ENCODE measurements at places on chromosomes 4 and X.

DNA sequence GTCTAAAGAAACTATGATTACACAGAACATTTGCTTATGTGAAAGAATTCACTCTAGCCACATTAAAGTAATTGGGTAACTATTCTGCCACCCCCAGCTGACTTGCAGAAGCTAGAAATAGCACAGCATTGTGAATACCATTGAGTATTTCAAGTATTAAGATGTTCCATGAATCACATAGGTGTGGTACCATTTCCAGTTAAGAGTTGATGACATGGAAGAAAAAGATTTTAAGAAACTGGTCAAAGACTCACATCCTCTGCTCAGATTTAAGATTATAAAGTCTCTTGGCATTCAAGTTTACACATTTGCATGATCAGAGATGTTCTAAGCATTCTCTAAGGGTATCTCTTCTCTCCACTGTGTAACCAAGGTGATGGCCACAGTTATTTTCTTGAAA is 287.5 kb downstream of the CAMK2D start:
- DNase-seq = no peak

DNA sequence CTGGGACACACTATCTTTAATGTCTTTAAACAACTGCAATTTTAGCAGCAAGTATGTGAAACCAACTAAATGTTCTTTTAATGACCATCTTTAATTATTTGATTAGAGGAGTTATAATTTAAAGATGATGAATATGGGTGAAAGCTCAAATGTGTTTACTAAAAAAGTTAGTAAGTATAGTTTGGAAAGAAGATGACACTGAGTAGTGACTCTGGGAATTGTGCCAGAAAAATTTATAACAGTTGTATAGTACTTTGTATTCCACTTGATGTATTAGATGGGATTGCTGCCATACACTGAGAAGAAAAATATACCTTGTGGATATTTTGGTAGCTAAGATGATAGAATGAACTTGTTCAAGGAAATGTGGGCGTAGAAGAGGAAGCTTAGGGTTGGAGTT is 19.5 kb upstream of the PACRGL start:
- no peak for DNase-seq

DNA sequence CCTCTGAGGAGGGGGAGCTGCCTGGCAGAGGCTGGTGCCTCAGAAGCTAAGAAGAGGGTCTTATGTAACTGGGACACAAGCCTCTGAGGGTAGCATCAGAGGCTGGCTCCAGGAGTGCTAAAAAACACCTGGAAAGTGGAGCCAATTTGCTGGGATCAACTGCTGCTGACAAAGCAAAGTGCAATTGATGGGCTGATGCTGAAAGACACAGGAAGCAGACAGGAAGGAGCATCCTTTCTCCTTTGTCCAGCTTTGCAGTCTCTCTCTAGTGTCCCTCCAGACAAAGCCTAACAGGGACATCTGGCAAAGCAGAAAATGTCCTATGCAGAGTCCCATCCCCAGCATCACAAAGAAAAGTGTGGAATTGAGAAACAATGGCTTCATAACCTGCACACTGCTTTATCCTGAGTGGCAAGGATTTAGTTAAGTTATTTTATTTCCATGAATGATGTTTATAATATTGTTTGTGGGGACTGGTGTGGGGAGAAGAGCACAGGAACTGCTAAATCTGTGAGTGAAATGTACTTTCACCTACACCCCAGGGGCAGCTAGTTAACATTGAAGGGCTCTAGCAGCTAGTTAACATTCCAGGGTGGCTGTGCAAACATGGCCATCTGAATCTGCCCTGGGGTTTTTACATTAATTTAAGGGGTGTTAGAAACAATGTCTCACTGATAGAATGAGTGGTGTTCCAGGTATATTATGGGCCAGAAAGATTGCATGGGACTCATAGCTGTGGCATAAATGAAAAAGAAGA is 25.6 kb upstream of the MBTPS2 start:
- no peak for DNase-seq

- DNase-seq = no peak
Observed at GRCh38 chr4:7159923-7160322, 32.4 kb upstream of the SORCS2 start.

- no peak for DNase-seq
Observed at GRCh38 chr4:74499986-74500781, 55.2 kb downstream of the AREG start.

DNA sequence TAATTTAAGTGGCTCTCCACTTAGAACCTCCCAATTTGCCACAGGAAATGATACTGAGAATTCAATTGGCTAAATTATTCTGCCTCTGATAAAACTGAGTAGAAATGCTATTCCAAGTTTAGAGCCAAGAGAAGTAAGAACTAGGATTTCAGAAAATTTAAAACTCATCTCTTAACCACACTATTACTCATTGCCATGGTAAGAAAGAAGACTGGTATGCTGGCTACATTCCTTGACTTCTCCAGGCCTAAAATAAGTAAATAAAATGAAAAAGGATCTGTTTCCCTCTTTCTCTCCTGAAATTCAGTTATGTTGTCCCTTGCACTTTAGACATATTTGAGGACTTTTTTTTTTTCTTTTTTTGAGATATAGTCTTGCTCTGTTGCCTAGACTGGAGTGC is 23.3 kb downstream of the ZNF280C start:
- DNase-seq = no peak

DNA sequence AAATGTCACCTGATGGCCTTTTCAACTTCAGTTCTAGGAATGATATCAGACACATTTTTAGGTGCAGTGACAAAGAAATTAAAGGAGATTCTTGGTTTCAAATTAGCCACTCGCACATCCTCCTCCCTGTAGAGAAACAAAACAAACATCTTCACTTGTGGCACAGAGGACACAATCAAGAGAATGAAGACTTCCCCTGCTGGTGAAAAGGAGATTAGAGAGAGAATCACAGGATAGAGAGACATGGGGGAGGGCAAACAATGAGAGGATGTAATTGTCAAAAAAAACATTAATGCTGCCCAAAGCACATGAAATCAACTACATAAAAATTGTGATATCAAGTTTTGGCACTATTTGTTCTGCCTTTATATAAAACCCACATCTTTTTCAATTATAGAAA is 34.5 kb downstream of the ACE2 start:
- no peak for DNase-seq

- DNase-seq = no peak
Observed at GRCh38 chrX:18649498-18649951, 22.4 kb downstream of the RS1 start.

- no peak for DNase-seq
Observed at GRCh38 chrX:85620466-85620865, 241.0 kb upstream of the POF1B start.

GRCh38 chr4:25155947-25156346 is 4.3 kb downstream of the SEPSECS start:
- DNase-seq = no peak

Data from Ammon's horn (tissue), 1 donor.